SK-MEL-5 (cell line): ENCODE measurements at places on chromosomes 4 and X.

DNA sequence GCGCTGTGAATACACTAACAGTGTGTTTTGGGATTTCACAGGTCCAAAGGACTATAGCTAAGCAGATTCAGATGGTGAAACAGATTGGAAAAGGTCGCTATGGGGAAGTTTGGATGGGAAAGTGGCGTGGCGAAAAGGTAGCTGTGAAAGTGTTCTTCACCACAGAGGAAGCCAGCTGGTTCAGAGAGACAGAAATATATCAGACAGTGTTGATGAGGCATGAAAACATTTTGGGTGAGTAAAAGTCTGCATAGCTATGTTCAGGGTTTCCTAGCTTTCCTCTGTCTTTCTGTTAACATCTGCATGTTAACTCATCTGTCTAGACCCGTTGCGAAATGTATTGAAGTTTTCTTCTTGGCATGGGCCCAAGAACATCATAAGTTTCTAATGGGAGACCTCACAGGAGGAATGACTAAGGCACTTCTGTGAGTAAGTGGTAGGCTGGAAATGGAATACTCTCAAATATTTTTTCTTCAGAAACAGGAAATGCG lies 372.1 kb downstream of the BMPR1B start:
- DNase-seq, result peak; percentile 84

GRCh38 chrX:150879855-150880807 lies 18.3 kb downstream of the CD99L2 start:
- no peak for DNase-seq

DNA sequence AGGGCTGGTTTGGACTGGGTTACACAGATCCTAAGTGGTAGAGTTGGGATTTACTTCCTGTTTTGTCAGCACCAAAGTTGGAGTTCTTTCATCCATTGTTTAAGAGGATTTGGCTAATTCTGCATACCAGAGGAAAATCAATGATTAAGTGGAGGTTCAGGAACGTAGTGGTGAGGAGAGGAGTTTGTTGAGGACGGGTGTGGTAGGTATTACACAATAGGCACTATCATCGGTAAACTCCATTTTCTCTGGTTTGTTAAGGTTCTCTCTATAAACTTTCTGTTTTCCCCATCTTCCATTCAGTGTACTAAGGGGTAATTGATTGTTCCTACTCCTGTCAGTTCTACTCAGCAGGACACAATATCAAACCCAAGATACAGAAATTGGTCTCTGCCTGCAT lies 107.5 kb upstream of the VCX2 start:
- DNase-seq, result no peak

GRCh38 chrX:108511721-108512120 lies 72.1 kb downstream of the COL4A5 start:
- no peak for DNase-seq

DNA sequence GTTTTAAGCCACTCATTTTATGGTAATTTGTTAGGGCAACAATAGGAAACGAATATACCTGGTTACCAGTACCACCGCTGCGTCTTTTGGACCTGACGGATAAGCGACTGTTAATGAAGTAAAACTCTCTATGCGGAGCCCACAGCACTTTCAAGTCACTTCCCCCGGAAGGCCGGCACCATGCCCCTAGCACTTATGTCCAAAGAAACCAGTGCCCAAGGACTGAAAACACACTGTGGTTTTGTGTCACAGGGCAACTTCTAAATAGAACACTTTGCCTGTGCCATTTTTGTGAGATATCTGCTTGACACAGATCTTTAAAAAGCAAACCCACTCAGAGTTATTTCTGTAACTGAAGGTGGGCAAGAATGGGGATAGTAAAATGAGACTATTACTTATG lies 22.7 kb downstream of the SH3KBP1 start:
- no peak for DNase-seq

DNA sequence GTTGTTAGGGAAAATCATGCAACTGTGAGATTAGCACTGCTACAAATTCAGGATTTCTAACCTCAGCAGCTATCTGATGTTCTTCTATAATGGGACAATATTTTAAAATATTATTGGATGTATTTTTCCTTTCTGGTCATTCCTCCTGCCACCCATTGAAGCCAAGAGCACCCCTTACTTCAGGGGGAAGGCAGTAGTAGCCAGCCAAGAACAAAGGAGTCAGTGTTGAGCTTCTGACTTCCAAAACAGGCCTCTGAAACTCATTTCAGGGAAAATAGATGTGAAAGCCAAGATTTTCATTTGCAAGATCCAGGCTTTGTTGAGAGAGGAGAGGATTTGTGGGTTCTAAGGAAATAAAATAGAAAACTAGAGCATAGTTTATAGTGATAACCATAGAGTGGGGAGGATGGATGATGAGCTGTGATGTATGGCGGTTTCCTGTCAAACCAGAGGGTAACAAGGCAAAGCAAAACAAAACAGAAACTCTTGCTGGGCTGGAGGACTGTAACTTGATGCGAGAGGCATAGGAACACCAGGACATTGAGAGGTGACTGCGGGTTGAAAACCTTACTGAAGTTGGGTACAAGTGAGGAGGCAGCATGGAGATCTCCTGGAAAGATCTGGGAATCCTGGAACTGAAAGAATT lies 173.7 kb upstream of the LEF1 start:
- DNase-seq, result no peak

GRCh38 chrX:97145934-97146333 lies 262.2 kb downstream of the RPA4 start:
- no peak for DNase-seq

- DNase-seq, result no peak
Observed at GRCh38 chrX:41661366-41662095, 27.2 kb upstream of the GPR34 start.

- peak; percentile 91 for DNase-seq
Observed at GRCh38 chrX:15269618-15270521, at the start of gene ASB9. TSS of gene ASB9 (minus strand) at chrX:15270083. CDS start at chrX:15269874, 209 bp downstream.

DNA sequence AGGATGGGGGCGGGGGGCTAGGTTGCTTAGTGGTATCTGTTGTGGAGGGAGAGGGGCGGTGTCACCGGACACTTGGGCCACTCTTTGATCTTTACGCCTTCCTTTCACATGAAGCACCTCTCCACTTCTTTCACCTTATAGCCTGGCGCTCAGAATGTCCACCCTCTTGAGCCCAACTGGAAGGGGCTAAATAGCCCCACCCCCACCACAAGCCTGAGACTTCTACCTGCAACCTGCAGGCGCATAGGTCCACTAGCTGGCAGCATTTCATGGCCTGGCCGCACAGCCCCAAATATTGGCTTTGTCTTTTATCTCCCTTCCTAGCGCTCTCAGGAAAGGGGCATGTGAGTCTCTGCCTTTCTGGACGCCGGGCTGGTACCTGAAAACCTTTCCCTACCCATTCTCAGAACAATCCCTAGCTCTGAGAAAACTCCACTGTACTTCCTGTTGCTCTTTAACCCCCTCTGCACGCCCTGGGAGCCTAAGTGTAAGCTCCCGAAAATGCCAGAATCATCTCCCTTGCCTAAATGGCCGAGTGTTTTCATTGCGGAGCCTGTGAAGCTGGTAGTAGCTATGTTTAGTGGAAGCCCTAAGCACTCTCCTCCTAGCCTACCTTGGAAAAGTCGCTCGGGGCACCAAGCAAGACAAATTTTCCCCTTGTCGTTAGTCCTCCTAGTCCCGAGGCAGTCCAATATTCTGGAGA lies 1.2 kb upstream of the TRPC5 start:
- no peak for DNase-seq

- no peak for DNase-seq
Observed at GRCh38 chr4:121166976-121167375, 2.9 kb upstream of the TNIP3 start.

- no peak for DNase-seq
Observed at GRCh38 chr4:53956454-53956853, 108.0 kb downstream of the CHIC2 start.

- no peak for DNase-seq
Observed at GRCh38 chrX:12007881-12008280, 130.4 kb upstream of the FRMPD4 start.

GRCh38 chr4:5982156-5982973 lies 35.9 kb downstream of the C4orf50 start:
- DNase-seq, result no peak
